ENCODE measurements at places on chromosomes 13 and 19. TPM values are rescaled to one million over a fixed set of nuclear protein-coding genes. Genes with fewer than 3 reads are reported as not detected.
A peak's percentile ranks its signal among the peaks of the same experiment; 100 is the strongest.

- peak; percentile 54 for DNase-seq
These were observed 38.6 kb downstream of the ZNF823 start for GRCh38 chr19:11699931-11700794.

Gene ATP1A3
- total RNA-seq: 33.0 TPM

Gene CAMSAP3
- total RNA-seq: 1.9 TPM

GRCh38 chr19:16043156-16043757 is 33.0 kb upstream of the TPM4 start:
- DNase-seq: no peak

GRCh38 chr13:79108914-79109643 is 297.0 kb downstream of the RBM26 start:
- DNase-seq: no peak

DNA sequence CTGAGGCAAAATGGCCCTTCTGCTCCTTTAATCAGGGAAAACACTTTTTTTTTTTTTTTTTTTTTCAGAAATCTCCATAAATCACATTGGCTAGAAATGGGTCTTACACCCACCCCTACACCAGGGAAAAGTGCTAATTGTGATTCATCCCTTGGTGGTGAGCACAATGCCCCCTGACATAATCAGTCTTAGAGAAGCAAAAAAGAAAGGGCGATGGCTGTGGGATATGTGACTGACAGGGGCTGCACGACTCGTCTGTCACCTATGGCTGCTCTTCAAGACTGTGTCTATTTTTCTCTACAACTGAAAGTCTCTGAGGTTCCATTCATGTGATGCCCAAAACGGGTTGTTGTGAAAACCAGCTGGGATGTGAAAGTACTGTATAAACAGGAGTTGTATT is 3.6 kb upstream of the GPC6 start:
- no peak for DNase-seq

Gene OLFM2
- total RNA-seq: not detected

DNA sequence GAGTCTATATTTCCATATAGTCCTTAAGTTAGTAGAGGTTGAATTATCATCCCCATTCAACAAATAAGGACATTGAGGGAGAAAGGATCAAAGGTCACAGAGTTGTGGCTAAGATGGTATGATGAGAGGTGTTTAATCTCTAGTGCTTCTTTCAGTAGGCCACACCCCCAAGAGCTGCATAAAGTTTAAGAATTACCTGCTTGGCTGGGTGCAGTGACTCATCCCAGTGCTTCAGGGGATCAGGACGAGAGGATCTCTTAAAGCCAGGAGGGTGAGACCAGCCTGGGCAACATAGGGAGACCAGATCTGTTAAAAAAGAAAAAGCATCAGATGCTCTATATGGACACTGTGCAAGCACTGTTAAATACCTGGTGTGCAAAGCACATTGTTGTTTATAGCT is 560.0 kb upstream of the KLHL1 start:
- no peak for DNase-seq

DNA sequence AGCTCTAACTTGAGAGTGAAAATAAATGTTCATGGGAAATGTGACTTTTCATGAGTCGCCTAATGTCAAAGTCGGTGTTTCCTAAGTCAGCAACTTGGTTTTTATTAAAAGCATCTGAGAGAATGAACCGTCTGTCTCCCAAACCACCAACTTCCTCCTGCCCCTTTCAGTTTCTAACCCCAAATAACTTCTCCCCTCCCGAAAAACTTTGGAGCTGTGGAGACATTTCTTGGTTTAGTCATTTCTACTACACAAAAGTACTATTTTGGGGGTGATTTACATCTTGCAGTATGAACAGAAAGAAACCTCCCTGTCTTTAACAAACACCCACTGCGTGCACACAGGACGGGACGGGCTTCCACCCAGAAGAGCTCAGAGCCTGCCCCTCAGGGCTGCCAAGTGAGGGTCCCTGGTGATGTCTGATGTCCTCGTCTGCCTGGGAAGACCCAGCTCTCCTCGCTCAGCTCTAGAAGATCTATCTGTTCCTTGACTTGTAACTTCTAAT is 65.0 kb downstream of the RASA3 start:
- peak; percentile 22 for DNase-seq

Gene ASF1B
- 139 TPM for total RNA-seq

- peak; percentile 14 for DNase-seq
These were observed 12.0 kb downstream of the LPAR6 start for GRCh38 chr13:48400850-48401291.

DNA sequence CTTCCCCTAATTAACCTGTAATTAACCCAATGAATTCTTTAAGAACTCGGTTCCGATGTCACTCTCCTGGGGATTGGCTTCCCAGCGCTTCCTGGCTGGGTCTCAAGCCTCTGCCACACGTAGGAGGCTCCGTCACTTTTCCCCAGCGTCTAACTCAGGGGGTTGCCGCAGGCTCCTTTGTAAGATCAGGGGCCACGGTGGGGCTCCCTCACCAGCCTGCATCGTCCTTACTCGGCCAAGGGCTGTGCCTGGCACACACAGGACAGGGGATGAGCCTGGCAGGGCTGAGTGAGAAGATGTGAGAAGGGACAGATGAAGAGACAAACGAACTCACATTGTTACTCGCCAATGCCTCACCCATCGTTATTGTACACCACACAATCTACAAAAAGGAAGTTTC is 20.9 kb upstream of the ATP11A start:
- DNase-seq: no peak

- peak; percentile 93 for DNase-seq
These were observed 15.0 kb upstream of the SLC35E1 start for GRCh38 chr19:16586991-16587832.

Gene MUC16
- not detected for total RNA-seq

GRCh38 chr13:21458451-21458812 is 671 bp downstream of the ZDHHC20 start:
- DNase-seq: peak; percentile 63

DNA sequence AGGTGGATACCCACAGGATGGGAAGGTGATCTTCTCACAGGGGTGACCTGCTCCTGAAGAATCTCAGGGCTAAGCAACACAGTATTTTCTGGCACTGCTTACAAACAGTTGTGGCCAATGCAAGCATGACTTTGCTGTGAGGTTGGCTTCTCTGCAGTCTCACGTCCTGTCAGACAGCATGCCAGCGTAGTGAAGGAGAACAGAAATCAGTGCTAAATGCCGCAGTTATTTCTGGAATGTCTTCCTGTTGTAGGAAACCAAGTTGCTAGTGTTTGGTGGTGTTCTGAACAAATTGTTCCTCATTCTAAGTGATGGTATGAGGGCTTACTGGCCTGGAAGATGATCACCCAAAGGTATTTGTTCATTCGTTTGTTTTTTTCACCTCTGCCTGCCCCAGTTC is 320.1 kb downstream of the MTUS2 start:
- DNase-seq: no peak

GRCh38 chr13:85367887-85368286 is 431.3 kb downstream of the SLITRK6 start:
- DNase-seq: no peak

GRCh38 chr19:38721979-38722773 is 22.1 kb downstream of the CAPN12 start:
- no peak for DNase-seq

GRCh38 chr13:35345992-35346391 is 130.5 kb downstream of the MAB21L1 start:
- no peak for DNase-seq

DNA sequence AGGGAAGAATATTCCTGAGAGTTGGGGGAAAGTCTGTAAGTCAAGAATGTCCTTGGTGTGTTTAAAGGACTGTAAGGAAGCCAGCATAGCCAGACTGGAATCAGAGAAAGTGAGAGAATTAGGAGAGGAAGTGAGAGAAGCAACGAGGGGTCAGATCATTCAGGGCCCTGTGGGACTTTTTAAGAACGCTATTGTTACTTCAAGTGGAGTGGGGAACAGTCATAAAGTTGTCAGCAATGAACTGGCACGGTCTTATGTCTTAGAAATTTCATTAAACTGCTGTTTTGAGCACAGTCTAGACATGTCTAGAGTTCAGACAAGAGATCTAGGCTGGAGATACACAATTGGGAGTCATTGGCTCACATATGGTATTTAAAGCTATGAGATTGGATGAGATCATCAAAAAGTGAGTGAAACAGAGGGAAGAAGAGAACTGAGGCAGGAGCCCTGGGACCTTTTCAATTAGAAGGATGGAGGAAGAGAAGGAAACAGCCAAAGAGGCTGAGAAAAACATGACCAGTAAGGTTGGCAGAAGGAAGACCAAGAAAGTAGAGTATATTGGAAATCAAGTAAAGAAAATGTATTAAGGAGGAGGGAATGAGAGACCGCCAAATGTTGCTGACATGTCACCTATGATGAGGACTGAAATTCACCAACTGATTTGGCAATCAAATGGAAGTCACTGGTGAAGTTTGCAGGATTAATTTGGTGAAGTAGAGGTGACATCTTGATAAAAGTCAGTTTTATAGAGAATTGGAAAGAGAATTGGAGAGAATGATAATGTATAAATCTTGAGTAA is 263.5 kb downstream of the GPC5 start:
- no peak for DNase-seq

Gene SEMA6B
- total RNA-seq: not detected

GRCh38 chr13:77219401-77219800 is 107.5 kb downstream of the MYCBP2 start:
- DNase-seq: no peak

- DNase-seq: no peak
These were observed 24.9 kb downstream of the RCBTB1 start for GRCh38 chr13:49560270-49561061.

Gene ZNF256
- total RNA-seq: 9.0 TPM

DNA sequence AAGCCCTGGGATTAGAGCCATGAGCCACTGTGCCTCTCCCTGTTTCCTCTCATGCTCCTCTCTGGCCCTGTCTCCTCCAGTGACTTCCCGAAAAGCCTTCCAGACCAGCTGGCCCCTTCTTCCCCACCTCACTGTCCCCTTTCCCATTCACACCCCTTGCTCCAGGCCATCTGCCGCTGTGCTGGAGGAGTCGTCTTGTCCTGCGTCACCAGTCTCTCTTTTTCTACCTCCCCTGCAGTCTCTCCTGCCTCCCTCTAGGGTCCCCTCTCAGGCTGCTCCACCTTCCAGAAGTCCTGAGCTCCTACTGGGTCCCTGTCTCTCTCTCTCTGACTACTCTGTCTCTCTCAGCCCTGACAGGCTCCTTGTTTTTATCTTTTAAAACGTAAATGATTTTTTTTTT is 5.3 kb upstream of the FFAR1 start:
- DNase-seq: no peak

DNA sequence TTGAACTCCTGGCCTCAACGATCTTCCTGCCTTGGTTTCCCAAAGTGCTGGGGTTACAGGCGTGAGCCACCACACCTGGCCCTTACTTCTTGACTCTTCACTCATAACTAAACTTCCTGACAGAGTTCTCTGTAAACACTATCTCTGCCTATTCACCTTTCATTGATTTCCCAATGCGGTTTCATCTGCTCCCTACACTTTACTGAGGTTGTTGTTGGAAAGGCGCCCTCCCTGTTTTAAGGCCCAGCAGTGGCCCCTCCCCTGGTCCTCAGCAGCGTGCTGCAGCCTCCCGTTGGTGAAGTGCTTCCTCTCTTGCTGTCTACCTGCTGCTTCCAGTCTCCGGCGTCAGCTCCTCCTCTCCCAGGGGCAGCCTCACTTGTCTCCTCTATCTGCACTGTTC is 26.7 kb upstream of the CEBPA start:
- no peak for DNase-seq

GRCh38 chr19:32020538-32020937 is 324.9 kb upstream of the ZNF507 start:
- no peak for DNase-seq

- DNase-seq: peak; percentile 81
These were observed 216 bp downstream of the SH2D3A start for GRCh38 chr19:6767081-6767356.

- no peak for DNase-seq
These were observed 10.8 kb downstream of the RASA3 start for GRCh38 chr13:114121496-114122126.

GRCh38 chr19:49559928-49560327 is 20.4 kb downstream of the NOSIP start:
- DNase-seq: no peak

Gene SIGLEC10
- total RNA-seq: 23.3 TPM

Gene ZIK1
- not detected for total RNA-seq

GRCh38 chr13:74795526-74795925 is 661.3 kb upstream of the KLF12 start:
- DNase-seq: no peak

Gene CYP2F1
- total RNA-seq: not detected

GRCh38 chr13:107734891-107735625 is 480.3 kb downstream of the LIG4 start:
- no peak for DNase-seq

DNA sequence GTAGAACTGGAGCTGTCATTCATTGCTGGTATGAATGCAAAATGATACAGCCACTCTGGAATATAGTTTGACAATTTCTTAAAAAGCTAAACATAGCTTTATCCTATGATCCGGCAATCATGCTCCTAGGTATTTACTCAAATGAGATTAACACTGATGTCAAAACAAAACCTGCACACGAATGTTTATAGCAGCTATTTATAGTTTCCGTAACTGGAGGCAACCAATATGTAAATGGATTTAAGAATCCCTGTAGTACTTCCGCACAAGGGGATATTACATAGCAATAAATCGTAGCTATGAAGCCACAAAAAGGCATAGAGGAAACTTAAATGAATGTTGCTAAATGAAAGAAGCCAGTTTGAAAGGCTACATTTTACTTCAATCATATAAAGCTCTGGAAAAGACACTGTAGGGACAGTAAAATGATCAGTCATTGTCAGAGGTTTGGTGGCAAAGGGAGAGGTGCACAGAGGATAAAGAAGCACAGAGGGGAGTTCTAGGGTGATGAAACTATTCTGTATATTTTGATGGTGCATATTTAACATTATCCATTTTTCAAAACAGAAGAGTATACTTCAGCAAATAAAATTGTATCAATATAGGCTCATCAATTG is 1893.0 kb upstream of the PCDH20 start:
- no peak for DNase-seq

DNA sequence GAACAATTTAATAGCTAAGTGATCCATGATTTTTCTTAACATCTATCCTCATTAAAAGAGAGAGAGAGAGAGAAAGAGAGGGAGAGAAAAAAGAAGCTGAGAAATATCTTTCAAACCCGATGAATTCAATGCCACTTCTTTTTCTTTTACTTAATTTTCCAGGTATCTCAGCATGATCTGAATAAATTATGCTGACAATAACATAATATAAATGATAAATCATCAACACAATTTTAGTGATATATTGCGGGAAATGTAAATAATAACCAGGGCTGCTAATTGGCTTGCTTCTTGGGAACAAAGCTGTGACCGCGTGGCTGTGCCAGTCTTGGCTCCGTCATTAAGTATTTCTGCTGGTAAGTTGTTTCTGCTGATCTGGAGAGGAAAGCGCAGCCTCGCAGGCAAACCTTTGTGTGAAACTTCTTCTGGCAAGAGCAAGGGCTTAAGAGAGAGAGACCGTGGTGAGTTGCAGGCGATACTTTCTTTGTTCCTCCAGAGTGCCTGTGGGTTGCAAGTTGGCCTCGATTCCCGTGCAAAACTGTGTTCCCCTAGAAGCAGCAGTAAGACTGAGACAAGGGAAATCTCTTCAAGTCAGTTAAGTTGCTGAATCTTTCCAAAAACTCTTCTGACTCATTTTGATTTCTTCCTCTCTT is 489.1 kb upstream of the TSHZ3 start:
- no peak for DNase-seq

Measured in OCI-LY7 (cell line).